ENCODE measurements at places on chromosomes 6 and 20.

DNA sequence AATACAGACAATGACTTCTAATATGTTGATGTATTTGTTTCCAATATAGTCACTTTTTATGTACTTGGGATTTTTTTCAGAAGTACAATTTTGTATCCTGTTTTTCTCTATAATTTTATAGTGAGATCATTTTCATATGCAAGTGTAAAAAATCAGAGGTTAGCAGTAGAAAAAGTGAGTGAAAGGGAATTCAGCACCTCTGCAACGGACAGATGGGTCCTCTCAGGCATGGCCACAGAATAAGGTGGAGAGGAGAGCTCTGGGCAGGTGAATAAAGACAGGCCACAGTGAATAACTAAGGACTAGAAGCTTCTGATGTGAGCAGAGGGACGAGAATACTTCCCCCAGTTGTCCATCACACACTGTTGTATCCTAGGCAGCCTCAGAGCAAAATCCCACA, 210.1 kb upstream of the CNR1 start:
- DNase-seq, result no peak

- no peak for DNase-seq
Measured at GRCh38 chr6:104829183-104829958, 30.3 kb downstream of the HACE1 start.

DNA sequence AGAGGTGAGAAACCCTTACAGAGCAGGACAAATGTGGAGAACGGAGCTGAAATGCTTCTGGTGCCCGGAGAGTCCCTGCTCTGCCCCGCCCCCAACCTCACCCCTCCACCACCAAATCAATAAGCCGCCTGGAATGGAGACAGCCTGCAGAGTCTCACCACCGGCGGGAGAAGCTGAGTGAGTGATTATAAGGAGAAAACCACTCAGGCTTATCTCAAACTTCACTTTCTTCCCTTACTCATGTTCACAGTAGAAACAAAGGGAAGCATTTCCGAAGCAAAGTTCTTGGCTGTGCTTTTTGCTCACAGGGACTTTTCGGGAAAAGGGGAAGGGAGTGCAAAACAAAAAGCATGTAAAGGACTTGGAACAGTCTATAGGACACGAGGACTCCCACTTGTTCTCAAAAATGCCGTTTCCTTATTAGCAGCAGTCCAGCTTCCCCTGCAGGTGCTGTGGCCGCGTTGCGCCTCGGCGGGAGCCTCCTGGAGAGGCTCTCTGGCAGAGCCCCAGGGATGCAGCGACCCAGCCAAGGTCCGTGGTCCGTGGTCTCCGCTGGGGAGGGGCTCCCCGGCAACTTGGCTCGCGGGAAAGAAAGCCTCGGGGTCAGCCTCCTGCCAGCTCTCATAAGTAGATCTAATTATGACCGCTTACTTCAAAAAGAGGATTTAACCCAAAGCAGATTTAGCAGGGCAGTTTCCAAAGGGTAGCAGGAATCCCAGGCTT, 64.8 kb upstream of the TMEM30A start:
- no peak for DNase-seq

DNA sequence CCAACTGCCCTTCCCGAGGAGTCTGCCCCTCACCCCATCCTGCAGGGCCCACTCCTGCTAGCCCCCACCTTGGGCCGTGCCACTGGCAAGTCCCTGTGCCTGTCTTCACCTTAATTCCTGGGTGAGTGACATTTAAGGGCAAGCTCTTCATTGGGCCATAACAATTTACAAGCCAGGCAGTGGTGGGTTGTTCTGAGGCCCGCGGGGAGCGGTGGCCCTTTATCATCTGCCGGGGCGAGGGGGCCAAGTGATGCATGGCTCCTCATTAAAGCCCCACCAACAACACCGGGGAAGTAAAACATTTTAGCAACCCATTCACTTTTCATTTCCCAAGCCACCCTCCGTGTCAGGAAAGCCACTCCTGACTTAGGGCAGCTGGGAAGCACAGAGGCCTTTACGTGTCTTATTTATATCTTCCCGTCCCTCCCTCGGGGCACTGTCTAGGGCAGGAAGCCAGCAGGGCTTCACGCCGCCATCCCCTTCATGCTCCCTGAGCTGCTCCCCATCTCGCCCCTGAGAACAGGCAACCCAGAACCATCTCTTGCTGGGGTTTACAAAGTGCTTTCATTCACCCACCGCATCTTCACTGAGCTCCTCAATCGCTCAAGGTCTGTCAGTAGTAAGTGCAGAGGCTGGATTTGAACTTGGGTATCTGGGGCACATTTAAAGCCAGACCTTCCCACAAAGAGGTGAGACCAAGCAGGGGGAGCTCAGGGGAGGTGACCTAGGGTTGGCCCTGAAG, 55.5 kb upstream of the CCDC167 start:
- no peak for DNase-seq

GRCh38 chr6:116111552-116112528, 11.2 kb downstream of the NT5DC1 start:
- no peak for DNase-seq

Measured in NCI-H1417 treated with DMSO at 0.1 percent for 48 hours (cell line).